ENCODE measurements at places on chromosomes 6 and 20. TPM values are rescaled to one million over a fixed set of nuclear protein-coding genes. Genes with fewer than 3 reads are reported as not detected.

Gene MYBL2
- total RNA-seq, result 16.8 TPM

Gene TBC1D32
- total RNA-seq, result 13.4 TPM

Gene VNN1
- total RNA-seq, result not detected

Gene DEFB132
- not detected for total RNA-seq

Gene PXMP4
- total RNA-seq, result 5.1 TPM
